ENCODE measurements at places on chromosomes 4 and X.

DNA sequence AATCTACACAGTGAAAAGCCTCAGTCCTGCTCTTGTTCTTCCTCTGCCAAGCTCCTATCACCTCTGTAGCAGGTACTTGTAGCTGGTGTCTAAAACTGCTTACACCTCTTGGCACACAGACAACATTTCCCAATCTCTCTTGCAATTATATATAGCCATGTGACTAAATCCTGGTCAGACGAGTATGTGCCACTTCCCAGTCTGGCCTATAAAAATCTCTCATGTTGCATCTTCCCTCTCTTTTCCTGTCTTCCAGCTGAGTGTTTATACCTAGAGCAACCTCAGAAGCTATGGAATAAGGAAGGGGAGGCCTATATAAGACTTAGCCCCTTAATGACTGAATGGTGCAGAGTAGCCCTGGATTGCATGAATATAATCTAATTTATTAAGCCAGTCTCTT lies 105.8 kb downstream of the RNF150 start:
- DNase-seq = peak; percentile 2

DNA sequence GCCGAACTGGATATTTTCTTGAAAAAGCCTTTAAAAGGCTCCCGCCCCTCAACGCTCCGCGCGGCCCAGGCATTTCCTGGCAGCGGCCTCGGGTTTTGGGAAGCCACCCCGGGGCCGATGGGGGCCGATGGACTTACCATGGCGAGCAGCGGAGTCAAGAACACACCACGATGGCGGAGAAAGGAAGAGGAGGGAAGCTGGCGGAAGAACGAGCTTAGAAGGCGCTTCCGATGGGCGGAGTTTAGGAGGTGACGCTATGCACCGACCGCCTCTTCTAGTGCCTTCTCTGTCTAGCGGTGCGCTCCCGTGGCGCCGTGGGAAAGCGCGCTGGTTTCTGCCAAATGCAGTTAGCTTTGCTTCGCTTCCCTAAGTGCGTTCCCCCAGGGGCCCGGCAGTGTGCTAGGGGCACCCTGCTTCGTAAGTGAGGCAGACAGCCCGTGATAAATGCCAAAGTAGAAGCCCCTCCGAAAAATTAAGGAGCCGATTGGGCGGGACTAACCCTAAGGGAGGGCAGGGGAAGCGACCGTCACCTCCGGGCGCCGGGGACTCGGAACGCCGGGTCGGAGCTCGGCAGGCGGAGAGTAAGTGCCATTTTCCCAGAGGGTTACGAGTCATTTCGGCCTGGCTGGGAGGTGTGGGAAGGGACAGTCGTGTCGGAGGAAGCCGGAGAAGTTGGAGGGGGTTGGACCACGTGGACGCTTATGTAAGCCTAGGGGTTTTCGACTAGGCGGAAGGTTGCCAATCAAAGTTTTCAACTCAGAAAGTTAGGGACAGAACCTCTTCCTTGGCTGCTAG lies at the start of gene RPL39:
TSS of gene RPL39 (minus strand) at position 194 of the 795 bp plus-strand sequence. CDS start at position 140, 54 bp downstream.
- peak; percentile 85 for DNase-seq

- no peak for DNase-seq
Observed at GRCh38 chr4:125765941-125766340, 451.2 kb downstream of the FAT4 start.

DNA sequence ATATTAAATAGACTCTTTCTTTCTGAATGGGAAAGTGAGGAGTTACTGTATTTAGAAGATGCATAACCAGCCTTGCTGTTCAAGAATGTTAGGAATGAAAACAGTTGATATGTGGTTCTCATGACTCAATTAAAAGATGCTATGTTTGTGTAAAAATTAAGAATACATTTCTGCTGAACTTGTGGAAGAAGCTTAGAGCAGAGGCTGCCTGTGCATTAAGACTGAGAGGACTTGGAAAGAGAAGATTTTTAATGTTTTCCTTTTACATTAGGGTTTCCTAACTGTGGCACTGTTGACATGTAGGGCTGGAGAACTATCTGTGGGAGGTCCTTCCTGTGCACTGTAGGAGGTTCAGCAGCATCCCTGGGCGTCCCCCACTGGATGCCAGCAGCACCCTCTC lies 137.7 kb downstream of the GPR143 start:
- peak; percentile 11 for DNase-seq

DNA sequence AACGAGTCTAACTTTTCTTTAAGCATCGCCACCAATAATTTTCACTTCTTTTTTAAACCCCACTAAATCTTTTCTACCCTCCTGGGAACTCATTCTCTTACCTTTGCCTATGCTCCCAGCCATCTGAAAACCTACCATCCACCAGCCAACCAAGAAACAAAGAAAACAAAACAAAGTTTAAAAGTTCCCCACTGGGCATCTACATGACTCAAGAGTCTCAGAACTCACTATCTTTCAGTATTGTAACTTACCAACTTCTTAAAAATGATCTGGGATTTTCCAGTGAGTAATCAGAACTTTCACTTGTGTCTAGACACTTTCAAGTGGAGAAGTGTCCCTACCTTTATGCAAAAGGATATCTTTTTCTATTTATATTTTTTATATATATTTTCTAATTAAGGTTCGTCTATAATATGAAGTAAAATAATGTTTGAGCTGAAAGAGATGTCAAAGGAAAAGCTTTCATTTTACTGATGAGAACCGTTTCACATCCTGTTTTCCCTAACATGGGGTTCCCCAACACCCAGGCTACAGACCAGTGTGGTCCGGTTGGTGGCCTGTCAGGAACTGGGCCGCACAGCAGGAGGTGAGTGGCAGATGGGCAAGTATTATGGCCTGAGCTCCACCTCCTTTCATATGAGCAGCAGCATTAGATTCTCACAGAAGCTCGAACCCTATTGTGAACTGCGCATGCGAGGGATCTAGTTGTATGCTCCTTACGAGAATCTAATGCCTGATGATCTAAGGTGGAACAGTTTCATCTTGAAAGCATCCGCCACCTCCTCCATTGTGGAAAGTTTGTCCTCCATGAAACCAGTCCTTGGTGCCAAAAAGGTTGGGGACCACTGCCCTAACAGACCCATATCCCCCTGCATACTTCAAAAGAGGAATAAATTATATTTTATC lies 9.8 kb upstream of the TIGD2 start:
- DNase-seq = no peak

DNA sequence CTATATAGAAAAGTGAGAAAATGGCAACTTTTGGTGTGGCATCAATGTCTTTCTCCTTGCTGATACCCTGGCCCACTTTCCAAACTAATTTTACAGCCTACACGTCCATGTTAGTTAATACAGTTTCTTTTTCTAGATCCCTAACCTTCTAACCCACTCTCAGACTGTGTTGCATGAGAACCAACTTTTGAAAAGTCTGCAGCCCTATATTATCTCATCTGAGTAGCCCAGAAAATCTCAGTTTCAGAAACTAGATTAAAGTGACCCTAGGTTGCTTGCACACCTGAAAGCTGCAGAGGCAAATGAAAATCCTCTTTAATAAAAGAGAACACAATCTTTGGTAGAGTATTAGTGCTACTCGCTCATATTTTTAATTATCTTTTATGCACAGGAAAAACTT lies 371.6 kb upstream of the EMCN start:
- no peak for DNase-seq

- peak; percentile 37 for DNase-seq
Observed at GRCh38 chr4:121594796-121595526, 101.8 kb downstream of the ANXA5 start.

GRCh38 chr4:73001885-73002284 lies 67.6 kb downstream of the COX18 start:
- DNase-seq = no peak

DNA sequence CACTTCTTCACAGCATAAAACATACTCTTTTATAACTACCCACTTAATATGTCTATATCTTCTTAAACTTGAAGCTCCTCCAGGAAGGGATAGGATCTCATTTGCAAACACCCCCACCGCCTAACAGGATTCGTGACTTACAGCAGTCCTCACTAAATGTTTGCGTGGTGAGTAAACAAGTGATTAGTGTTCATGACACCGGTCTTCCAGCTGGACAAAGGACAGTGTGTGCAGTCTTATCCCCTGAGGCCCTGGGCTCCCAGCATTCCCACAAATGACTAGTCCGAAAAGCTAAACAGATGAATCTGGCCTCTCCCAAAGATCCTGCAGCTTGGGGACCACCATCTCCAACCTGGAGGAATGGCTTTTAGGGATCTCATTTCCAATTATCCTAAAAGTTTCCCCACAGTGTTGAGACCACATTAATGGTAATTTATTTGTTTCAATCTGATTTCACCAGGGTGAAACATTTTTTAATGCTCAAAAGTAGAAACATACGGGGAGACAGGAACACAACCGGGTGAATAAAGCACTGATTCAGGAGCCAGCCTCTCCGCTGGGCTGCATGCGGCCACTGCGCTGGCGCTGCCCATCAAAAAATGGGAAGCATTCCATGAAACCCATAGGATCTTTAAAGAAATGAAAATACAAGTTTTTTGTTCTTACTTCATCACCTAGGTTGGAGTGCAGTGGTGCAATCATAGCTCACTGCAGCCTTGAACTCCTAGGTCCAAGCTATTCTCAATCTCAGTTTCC lies 69.2 kb downstream of the HADH start:
- DNase-seq = peak; percentile 87

DNA sequence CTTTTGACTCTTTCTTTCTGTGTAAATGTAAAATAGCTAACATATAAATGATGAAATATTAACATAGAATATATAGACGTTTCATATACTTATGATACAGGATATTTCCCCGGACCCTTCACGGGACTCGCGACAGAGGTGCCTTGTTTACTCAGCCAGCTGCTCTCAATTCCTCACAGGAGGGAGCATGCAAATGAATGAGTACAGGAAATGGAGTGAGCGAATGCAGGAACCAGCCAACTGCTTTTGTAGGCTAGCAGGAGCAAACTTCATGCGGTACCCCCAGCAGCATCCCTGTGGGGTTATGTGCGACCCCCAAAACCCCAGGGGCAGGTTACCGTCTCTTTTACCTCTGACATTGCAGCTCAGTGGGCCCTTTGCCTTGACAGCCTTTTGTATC lies 110.3 kb upstream of the PDHA2 start:
- DNase-seq = no peak

- DNase-seq = no peak
Observed at GRCh38 chr4:54230484-54231418, 1.7 kb downstream of the PDGFRA start.

DNA sequence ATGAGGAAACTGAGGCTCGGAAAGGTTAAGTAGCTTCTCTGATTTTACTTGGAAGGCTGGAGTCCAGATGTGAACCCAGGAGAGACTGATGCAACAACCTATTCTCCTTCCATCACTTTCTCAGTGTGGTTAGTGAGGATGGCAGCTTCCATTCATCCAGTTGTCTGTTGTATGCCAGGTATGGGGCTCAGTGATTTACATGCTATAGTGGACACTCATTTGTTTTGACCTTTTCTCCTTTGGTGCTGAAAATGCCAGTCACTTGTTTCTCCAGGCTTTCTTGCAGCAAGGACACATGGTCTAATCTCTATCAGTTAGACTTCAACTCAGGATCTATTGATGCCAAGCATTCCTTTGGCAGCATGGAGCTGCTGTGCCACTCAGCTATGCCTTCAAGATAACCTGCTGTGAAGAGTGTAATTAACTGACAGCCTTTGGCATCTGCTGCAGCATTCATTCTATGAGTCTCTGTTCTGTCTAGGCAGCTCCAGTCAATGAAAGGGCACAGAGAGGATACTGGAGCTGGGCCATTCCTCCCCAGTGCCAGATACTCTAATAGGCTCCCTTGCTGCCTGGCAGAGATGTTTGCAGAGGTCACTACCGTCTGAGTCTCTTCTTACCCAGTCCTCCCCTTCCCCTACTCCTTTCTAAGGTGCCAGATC lies 11.0 kb upstream of the CWH43 start:
- no peak for DNase-seq

- DNase-seq = no peak
Observed at GRCh38 chr4:99438405-99438780, 3.3 kb upstream of the ADH7 start.

DNA sequence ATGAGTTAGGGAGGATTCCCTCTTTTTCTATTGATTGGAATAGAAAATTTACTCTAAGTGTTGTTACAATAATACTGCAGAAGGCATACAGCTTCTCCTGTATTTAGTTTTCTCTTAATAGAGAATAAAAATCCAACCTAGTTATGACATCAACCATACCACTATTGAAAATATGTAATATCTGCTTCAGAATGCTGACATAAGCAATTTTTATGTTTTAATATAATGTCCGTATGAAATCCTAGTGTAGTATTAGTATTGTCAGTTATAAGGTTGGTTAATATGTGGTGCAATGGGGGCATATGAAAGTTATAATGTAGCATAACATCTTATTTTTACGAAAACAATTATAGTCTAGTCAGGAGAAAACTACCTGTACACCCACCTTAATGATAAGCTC lies 68.2 kb downstream of the HEPH start:
- no peak for DNase-seq

DNA sequence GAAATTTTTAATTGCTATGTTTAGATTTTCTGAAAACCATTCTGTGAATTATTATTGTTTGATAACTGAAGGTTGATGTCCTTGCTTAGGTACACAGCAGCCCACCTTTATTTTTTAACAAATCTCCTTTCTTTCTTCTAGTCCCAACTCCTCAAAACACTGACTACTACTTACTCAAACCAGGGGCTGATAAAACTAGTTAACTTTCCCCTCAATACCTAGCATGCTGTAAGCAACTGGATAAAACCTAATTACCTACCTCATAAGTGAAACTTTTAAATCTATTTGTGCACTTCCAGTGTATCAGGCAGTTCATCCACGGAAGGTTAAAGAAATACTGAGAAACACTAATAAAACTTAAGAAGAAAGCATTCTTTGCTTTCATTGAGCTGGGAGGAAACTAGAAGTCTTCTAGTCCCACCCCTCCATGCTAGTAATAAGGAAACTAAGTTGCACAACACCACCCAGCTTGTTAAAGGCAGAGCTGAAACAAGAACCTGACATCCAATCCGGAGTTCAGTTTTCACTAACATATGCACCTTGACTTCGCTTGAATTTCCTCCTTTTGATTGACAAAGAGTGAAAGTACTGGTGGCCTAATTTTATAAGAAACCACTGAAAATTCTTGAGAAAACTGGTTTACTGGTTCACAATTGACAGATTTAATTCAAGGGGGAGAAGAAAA lies 180.2 kb upstream of the TET2 start:
- DNase-seq = no peak

DNA sequence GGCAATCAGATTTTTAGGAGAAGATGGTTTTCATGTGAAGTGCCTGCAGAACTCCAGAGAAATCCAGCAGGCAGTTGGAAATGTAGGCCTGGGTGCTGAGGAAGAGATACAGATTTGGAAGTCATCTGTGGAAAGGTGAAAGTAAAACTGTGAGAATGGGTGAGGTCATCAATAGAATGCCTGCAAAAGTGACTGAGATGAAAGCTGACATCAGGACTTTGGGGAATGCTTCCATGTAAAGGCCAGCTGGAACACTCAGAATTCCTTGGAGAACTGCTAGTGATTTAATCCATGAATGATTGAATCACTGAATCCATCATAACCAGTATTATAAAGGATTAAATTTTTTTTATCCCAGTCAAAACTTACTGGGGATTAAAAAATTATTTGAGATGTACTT lies 124.5 kb upstream of the GIMD1 start:
- peak; percentile 9 for DNase-seq

- DNase-seq = no peak
Observed at GRCh38 chr4:171464499-171464898, 348.7 kb upstream of the GALNTL6 start.

Measured in LHCN-M2 (cell line).